Activated naive CD8-positive, alpha-beta T cell treated with anti-CD3 and anti-CD28 coated beads for 36 hours (primary cell): ENCODE measurements at places on chromosomes 4 and X. TPM values are rescaled to one million over a fixed set of nuclear protein-coding genes. Genes with fewer than 3 reads are reported as not detected.

DNA sequence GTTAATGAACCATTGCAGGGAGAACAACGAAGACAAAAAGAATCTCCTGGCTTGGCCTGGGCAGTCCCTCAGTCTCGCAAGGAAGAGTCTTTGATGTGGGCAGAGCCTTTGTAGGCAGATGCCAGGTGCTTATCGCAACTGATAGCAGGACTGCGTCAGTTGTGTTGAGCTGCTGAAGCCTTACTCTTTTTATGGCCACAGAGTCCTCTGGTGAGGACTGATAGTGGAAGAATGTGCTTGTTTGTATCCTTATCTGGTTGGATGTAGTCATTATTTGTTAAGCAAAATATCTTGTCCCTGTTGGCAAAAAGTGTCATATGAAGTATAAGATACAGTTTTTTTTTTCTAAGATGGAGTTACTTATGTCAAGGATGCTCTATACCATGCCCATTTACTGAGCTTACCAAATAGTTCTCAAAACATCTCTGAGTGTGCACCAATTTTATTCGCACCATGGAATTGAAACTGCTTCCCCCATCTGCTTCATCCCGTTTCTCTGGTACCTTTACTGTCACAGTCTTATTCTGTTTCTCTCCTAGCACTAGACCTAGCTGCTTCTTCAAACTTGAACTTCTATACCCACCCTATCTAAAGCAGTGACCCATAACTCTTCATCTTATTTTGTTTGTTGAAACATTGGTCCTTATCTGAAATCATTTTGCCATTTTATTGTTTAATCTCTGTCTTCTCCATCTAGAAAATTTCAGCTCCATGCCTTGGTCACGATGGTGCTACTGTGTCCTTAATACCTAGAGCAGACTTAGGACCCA lies 47.0 kb upstream of the SPRY1 start:
- no peak for DNase-seq

GRCh38 chrX:77918568-77918967 lies 8.1 kb downstream of the ATP7A start:
- DNase-seq = no peak

DNA sequence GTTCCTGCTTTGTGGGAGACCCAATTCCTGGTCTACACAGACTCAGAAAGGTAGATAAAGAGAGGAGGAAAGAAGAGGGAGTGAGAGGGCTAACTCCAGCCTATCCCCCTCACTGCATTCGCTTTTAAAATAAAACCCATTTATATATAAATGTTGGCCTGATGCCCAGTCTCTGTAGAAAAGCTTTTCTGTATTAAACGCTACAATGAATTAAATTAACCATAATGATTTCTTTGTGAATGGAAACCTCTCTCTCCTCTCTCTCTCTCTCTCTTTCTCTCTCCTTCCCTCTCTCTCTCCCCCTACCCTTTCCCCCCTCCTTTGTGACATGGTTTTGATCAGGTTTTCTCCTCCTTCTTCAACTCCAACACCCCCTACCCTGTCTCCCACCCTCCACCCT lies 34.8 kb downstream of the PJA1 start:
- no peak for DNase-seq

GRCh38 chr4:186451982-186452381 lies 103.4 kb downstream of the MTNR1A start:
- DNase-seq = no peak

- no peak for DNase-seq
Measured at GRCh38 chr4:83013902-83014301, 3.3 kb upstream of the LIN54 start.

- peak; percentile 23 for DNase-seq
Measured at GRCh38 chrX:53831662-53832635, 145.4 kb upstream of the HUWE1 start.

GRCh38 chr4:66628146-66628545 lies 917.2 kb downstream of the CENPC start:
- no peak for DNase-seq

DNA sequence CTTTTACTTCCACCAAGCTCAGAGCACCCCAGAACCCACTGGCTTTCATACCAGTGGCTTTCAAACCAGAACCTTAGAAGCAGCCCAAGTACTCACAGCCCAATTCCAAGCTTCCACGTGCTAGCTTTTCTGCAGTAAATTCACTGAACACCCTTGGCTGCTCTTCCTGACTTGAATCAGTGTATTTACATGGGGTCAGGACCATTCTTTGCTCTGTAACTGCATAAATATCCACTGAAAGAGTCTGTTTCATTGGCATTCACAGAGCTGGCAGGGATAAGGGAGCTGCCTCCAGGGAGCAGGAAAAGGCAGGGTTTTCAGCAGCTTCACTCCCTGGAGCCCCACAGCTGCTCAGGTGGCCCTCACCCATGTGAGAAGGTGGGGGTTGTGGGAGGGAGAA lies 43.8 kb downstream of the RAI2 start:
- no peak for DNase-seq

DNA sequence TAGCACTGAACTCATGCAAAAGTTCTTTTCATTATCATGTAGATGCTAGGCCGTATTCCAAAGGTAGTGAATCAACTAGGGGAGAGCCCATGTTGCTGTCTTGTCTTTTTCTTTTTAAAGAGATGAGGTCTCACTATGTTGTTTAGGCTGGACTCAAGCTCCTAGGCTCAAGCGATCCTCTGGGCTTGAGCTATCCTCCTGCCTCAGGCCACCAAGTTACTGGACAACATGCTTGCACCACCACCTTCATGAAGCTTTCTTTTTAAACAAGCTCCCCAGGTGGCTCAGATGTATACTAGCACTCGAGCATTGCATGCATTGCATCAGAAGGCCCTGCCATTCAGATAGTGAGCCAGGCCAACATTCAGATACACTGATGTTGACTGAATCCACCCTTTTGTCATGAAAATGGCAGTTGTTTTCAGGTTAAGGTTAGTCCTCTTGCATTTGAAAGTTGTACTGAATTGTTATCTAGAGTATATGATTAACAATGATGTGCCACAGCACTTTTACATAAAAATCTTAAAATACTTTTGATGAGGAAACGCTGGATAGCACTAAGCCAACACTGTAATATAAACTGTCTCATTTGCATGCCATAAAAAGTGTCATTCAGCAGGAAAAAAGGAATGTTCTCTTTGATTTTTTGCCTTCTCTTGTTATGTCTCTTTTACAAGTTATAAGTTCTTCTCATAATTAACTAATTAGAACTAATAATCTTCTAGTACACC lies 76.7 kb downstream of the FNIP2 start:
- DNase-seq = no peak

GRCh38 chr4:77052352-77052751 lies 23.4 kb downstream of the CCNI start:
- DNase-seq = peak; percentile 43

- DNase-seq = no peak
Measured at GRCh38 chr4:158250321-158250720, 40.0 kb downstream of the TMEM144 start.

GRCh38 chrX:19593690-19594089 lies 78.4 kb upstream of the MAP3K15 start:
- no peak for DNase-seq

GRCh38 chrX:47562615-47563243 lies 1.7 kb downstream of the ARAF start:
- no peak for DNase-seq

DNA sequence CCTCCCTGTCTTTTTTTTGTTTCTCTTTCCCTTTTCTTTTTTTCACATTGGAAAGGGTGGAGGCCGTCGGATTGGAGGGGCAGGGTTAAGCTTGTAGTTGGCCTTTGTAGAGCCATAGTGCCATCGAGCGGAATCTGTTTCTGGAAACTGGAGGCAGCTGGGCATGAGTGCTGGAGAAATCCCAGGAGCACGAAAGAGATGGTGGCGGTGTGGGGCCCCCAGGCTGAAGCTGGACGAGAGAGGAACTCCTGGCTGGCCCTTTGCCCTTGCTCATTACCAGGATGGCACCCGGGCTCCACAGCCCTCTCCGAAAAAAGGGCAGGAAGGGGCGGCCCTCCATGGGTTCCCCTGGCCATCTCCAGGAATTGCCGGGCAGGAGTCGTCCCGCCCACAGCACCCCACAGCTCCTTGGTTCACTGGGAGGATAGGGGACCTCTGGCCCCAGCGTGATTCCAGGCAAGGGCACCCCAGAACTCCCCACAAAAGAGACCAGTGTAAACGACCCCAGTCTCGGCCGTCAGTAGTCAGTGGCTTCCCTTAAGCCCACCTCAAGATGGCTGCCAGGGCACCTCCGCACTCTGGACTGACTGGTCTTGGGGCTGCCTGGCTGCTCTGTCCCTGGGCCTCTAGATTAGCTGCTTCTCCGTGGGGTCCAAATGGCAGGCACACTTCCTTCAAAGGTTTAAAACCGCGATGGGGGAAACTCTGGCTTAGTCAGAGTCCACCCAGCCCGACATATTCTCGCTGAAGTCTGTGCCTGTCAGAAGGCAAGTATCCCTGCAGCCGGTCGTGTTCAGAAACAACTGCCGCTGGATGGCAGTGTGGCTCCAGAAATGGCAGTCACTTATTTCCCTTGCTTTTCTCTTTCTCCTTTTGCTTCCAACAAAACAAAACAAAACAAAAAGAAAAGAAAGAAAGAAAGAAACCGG lies 74.1 kb downstream of the NBDY start:
- peak; percentile 37 for DNase-seq

- DNase-seq = no peak
Measured at GRCh38 chr4:167111622-167112021, 122.7 kb downstream of the SPOCK3 start.

- no peak for DNase-seq
Measured at GRCh38 chr4:11286533-11286932, 142.2 kb downstream of the HS3ST1 start.

- DNase-seq = no peak
Measured at GRCh38 chr4:100960232-100960631, 387.1 kb downstream of the PPP3CA start.

GRCh38 chrX:153750127-153750774 lies 13.8 kb upstream of the PLXNB3 start:
- DNase-seq = no peak

- DNase-seq = no peak
Measured at GRCh38 chr4:89298788-89299152, 8.8 kb downstream of the GPRIN3 start.

DNA sequence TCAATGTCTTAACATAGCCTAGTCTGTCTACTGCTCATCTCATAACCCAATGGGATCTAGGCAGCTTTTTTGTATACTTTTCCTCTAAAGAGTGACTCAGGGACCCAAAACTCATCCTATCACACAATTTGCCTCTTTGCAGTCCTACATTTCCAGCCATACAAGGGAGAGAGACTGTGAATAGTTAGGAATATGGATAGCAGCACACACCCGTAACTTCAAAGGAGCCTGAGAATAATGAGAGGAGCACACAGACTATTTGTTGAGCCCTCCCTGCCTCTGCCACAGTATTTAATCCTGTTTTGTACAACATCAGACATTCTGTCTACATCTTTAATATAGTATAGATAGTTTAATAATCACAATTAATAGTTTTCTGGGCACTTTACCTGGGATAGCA lies 83.2 kb downstream of the AREG start:
- no peak for DNase-seq

GRCh38 chr4:94525993-94526728 lies 74.4 kb downstream of the PDLIM5 start:
- DNase-seq = no peak

DNA sequence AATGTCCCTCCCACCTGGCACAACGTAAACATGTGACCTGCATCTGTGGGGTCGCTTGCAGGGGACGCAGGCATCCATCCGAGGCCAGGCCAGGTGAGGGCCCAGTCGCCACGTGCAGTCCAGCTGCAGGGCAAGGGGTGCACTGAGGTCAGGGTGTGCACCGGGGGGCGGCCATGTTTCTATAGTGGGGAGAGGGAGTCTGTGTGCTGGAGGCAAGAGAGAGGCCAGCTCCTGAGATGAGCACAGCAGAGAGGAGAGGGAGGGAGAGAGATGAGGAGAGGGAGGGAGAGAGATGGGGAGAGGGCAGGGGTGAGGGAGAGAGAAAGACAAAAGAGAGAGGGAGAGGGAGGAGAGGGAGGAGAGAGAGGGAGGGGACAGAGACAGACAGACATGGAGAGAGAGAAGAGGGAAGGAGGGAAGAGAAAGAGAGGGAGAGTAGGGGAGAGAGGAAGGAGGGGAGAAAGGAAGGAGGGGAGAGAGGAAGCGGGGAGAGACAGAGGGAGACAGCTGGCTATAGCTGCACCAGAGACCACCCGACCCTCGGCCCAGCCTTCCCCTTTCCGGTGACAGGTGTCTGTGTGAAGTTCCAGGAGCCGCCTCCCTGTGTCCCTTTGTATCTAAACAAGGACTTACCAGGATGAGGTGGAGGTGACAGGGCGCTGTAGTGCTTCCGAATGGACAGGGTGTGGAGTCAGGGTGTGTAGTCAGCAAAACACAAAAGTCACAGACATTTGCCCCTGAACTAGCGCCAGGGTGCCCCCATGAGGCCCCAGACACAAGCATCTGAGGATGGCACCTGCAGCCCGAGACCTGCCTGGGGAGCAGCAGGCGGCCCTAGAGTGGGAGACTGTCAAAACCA lies 68.7 kb downstream of the ADRA2C start:
- no peak for DNase-seq

- no peak for DNase-seq
Measured at GRCh38 chr4:124790471-124790870, 77.9 kb upstream of the ANKRD50 start.

- no peak for DNase-seq
Measured at GRCh38 chrX:69489625-69490024, 14.5 kb upstream of the NALF2 start.

GRCh38 chr4:109044431-109044830 lies 258.0 kb downstream of the COL25A1 start:
- DNase-seq = no peak

Gene FAM9B
- not detected for total RNA-seq

Gene FRMPD4
- total RNA-seq = not detected

Gene PPEF2
- total RNA-seq = not detected

Gene TMPRSS11B
- not detected for total RNA-seq

Gene SMIM20
- total RNA-seq = 23.5 TPM

Gene TBC1D8B
- 0.90 TPM for total RNA-seq

Gene NDP
- total RNA-seq = not detected

Gene CSAG1
- total RNA-seq = not detected

Gene PJA1
- total RNA-seq = 22.9 TPM

Gene MAGEB10
- not detected for total RNA-seq

Gene DCAF4L1
- 0.26 TPM for total RNA-seq
